ENCODE measurements at places on chromosomes 1 and 21.

- no peak for DNase-seq
Observed at GRCh38 chr1:53196017-53196484, 573 bp upstream of the CPT2 start.

DNA sequence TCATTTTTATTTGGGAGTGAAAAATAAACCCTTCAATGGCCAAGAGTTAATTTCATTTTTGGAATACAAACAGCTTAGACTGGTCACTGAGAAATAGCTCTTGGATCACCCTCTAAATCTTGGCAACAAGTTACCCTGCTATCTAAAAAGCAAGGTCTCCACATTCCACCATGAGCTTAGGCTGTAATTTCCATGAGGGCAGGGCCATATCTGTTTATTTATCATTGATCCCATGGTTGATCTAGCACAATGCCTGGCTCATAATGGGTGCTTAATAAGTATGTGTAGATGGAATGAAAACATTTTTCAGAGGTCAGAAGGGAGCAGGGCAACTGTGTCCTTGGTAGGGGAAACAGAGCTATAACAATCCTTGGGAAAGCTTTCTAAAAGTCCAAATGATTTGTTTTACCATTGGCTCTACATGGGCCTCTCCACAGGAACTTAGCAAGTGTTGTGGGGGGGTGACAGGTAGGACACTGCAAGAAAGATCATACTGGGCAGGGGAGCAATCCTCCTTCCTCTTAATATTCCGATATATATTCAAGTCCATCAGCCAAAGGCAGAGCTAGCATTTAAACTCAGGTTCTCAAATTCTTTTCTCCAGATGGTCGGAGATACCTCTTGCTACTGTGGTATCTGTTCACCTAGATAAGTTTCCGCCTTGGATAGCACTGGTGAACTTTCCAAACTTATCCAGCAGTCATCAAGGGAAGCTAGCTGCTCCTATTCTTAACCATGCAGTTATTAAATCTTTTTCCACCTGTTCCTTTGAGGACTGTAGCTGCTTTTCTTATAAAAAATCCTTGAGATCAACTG is 53.1 kb upstream of the PTCH2 start:
- no peak for DNase-seq

- DNase-seq = no peak
Observed at GRCh38 chr1:17014671-17015567, 3.2 kb upstream of the ATP13A2 start.

DNA sequence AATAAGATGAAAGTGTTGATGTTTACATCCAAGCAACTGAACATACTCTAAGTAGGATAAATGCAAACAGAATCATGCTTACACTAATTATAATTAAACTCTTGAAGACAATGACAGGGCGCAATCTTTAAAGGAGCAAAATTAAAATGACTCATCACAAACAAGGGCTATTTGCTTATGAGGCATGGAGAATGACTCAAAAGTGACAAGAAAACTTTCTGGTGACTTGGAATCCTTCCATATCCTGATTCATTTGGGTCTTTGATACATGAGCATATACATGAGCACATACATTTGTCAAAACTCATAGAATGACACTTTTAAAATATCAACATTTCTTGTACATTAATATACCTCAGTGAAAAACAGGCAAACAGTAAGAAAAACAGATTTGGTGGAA is 1632.3 kb downstream of the KCNT2 start:
- DNase-seq = no peak

DNA sequence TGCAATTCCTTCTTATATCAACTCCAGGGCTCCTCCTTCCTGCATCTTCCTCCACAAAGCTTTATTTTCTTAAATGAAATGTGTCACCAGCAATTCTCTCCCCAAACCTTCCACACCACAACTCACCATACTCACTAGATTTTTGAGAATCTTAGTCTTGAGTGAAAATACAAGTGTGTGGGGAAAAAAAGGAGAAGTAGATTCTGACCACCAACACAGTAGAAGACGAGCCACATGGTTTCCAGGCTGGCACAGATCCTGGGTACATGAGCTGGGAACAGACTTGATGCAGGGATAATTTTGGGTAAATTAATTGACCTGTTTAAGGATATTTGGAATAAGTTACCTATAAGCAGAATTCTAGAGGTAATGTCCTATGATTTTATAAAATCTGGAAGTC is 72.8 kb upstream of the KCNJ15 start:
- DNase-seq = no peak

- DNase-seq = no peak
Observed at GRCh38 chr1:154821083-154821482, 49.0 kb downstream of the KCNN3 start.

GRCh38 chr1:150596095-150596892 is 16.9 kb upstream of the MCL1 start:
- DNase-seq = no peak

- no peak for DNase-seq
Observed at GRCh38 chr1:32881871-32882850, 4.1 kb upstream of the HPCA start.

DNA sequence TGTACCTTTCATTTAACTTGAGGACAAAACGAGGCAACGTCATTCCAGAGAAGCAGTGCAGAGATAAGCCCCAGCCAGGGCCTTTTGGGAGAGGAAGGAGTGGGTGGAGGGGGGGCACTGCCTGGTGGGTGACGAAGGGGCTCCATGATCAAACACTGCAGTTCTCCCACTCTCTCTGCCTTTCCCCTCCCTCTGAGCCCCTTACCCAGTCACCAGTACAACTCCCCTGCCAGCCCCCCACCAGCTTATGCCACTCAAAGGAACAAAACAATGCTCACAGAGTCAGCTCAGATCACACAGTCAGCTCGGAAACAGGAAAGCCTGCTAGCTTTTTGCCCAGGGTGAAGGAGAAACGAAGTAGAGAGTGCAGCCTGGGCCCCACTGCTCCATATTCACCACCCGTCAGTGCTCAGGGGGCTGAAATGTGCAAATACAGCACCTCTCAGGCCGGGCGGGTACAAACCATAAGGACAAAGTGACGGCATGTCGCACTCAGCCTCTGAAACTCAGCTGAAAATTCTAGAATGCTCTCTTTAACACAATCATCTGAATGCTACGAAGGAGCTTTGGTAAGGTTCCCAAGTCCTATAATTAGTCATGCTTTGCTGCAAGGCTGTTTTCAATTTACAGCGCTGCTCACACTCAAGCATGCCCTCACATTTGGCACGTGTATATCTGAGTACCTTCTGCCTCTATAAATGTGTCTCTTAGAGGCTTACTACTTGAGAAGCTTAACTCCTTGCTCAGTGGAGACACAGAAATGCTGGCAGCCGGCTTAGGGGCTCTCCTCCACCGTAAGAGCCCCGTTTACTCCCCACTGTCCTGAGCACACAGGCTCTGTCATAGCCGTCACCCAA is 65.8 kb upstream of the RAB4A start:
- no peak for DNase-seq

- DNase-seq = peak; percentile 39
Observed at GRCh38 chr1:19430121-19431068, 54.9 kb downstream of the CAPZB start.

- DNase-seq = peak; percentile 22
Observed at GRCh38 chr21:10425856-10426255, 95.5 kb upstream of the TPTE start.

- DNase-seq = no peak
Observed at GRCh38 chr1:89484092-89485038, 40.3 kb upstream of the LRRC8B start.

GRCh38 chr1:71147637-71148360 is 67.0 kb upstream of the ZRANB2 start:
- no peak for DNase-seq

DNA sequence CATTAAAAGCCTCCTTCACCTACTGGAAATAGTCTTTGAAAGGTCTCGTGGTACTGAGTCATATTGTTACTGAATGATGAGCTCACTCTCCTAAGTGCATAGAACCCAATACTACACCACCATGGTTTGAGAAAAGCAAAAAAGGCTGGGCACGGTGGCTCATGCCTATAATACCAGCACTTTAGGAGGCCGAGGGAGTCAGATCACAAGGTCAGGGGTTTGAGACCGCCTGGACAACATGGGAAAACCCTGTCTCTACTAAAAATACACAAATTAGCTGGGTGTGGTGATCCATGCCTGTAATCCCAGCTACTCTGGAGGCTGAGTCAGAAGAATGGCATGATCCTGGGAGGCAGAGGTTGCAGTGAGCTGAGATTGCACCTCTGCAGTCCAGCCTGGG is 3.3 kb upstream of the HNRNPCL1 start:
- DNase-seq = no peak

GRCh38 chr1:88175631-88176226 is 508.3 kb upstream of the PKN2 start:
- no peak for DNase-seq

All from NAMALWA (cell line).